Fibroblast of lung (primary cell): ENCODE measurements at places on chromosomes 1 and 21.

DNA sequence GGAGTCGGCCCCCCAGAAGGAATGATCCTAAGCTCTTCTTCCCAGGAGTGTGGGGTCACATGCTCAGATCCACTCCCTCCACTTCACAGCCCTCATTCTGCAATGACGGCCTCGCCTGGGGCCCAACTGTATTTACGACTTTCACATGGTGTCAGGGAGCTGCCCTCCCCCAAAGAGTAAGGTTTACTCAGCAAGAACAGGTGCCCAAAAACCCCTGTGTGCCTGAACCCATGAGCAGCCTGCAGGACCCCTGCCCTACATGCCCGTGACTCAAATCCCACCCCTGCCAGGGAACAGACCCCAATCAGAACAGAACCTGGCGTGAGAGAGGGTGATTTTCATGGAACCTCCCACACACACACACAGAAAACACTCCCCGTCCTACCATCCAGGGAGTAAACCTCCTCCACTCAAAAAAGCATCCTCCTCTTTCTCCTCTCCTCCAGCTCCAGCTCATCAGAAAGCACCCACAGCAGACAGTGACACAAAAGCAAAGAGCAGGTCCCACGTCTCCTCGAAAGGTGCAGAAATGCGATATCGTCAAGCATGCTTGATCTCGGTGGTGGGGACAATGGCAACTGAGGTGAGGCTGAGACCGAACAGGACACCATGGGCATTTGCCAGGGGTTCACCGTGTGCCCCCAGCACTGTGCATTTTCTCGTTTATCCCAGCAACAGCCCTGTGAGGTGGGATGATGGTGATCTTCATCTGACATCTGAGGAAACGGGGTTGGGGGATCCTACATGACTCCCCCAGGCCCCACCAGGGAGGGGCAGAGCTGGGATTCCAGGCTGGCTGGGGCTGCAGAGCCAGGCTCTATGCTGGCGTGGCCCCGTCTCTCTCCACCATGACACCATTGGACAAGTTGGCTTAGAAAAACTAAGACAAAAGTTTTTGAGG lies 397.9 kb downstream of the NPHP4 start:
- H3K4me3 ChIP-seq: no peak overlapping the region
- H3K27me3 ChIP-seq: no peaks in the 10 kb centered on the region
- no peaks in the 10 kb centered on the region for H3K36me3 ChIP-seq
- no peaks in the 10 kb centered on the region for H3K4me1 ChIP-seq
- H3K27ac ChIP-seq: no peak overlapping the region
- no peak for DNase-seq

DNA sequence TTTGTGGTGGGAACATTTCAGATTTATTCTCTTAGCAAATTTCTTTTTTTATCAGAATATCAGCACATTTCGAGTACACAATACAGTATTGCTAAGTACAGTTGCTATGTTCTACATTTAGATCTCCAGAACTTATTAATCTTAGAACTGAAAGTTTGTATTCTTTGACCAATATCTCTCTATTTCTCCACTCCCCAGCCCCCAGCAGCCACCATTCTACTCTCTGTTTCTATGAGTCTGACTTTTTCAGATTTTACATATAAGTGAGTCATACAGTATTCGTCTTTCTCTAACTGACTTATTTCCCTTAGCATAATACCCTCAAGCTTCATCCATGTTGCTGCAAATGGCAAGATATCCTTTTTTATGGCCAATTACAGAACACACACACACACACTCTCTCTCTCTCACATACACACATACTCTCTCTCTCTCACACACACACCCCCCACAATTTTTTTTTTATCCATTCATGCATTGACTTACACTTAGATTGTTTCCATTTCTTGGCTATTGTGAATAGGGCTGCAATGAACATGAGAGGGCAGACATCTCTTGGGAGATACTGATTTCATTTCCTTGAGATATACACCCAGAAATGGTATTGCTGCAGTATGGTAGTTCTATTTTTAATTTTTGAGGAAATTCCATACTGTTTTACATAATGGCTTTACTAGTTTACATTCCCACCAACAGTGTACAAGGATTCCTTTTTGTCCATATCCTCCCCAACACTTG lies 15.7 kb downstream of the RPTN start:
- no peak for DNase-seq
- H3K4me1 ChIP-seq: no peaks in the 10 kb centered on the region
- peaks cover 4% of the 10 kb centered on the region for H3K27me3 ChIP-seq
- no peaks in the 10 kb centered on the region for H3K36me3 ChIP-seq

DNA sequence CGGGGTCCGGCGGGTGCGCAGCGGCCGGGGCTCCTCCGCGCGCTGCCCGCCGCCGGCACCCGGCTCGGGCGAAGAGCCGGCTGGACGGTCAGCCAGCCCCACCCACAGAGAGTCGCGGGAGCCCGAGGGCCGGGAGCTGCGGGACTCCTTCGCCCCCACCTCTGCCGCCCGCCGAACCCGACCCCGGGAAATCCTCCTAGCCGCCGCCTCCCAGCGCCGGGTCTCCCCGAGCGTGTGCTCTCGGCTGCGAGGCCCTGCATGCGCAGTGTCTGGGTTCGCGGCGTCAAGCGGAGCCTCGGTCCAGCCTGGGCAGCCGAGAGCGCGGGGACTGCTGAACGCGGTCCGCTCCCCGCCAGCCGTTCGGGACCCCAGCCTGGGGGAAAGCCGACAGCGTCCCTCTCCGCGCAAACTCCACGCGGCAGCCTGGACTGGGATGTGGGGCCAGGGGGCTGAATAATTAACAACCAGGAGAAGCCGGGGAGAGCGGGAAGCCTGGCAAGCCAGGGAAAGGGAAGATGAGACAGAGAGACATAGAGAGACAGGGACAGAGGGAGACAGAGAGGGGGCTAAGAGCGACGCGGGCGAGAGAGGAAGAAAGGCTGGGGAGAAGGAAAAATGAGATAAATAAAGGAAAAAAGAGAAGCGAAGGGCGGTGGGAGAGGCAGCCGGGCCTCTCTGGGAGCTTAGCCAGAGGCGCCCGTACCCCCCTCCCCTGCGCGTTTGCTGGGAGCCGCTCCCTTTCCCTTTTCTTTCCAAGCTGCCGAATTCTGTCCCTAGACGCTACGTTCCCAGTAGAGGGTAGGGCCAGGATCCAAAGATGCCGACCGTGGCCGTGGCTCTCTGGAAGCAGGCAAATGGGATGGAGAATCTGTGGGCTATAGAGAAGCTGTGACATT lies 64.2 kb downstream of the MEF2D start:
- no peak overlapping the region for H3K4me3 ChIP-seq
- peaks cover 95% of the 10 kb centered on the region for H3K27me3 ChIP-seq
- H3K27ac ChIP-seq: no peak overlapping the region
- H3K4me1 ChIP-seq: no peaks in the 10 kb centered on the region

DNA sequence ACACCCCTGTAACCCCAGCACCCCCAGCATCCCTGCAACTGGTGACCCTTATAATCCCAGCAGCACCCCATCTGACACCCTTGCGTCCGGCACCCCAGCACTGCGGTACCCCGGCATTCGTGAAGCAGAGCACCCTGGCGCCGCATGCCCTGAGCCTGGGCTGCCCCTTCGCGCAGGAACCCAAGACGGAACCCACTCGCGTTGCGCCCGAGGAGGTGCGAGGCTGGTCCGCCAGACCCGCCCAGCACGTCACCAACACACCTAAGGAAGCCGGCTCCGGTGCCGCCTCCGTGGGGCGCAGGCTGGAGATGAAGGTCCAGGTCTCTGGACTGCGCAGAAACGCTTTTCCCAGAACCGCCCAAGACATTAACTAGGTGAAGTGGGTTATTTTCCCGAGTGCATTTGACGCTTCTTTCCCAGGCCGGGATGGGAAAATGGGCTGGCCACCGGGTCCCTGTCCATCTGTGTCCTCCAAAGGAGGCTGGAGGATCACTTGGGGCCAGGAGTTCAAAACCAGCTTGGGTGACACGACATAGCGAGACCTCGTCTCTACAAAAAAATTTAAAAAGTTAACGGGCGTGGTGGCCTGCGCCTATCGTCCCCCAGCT lies 15.9 kb upstream of the RNF187 start:
- no peaks in the 10 kb centered on the region for H3K36me3 ChIP-seq
- no peak overlapping the region for H3K4me3 ChIP-seq
- DNase-seq: no peak
- no peak overlapping the region for H3K27ac ChIP-seq
- peaks cover 20% of the 10 kb centered on the region for H3K27me3 ChIP-seq

GRCh38 chr1:58983633-58984245 lies 199.9 kb upstream of the JUN start:
- DNase-seq: no peak
- H3K27me3 ChIP-seq: no peaks in the 10 kb centered on the region
- no peak overlapping the region for H3K27ac ChIP-seq

- H3K27ac ChIP-seq: no peak overlapping the region
- no peak overlapping the region for H3K4me3 ChIP-seq
- peak; percentile 89 for DNase-seq
- H3K36me3 ChIP-seq: no peaks in the 10 kb centered on the region
- H3K27me3 ChIP-seq: no peaks in the 10 kb centered on the region
These were observed 16.2 kb upstream of the TSNAX start for GRCh38 chr1:231512147-231512698.
